ENCODE measurements at places on chromosomes 12 and 14. TPM values are rescaled to one million over a fixed set of nuclear protein-coding genes. Genes with fewer than 3 reads are reported as not detected.

The TMEM19 gene
- total RNA-seq = 41.7 TPM

The PTCSC3 gene
- total RNA-seq = not detected

DNA sequence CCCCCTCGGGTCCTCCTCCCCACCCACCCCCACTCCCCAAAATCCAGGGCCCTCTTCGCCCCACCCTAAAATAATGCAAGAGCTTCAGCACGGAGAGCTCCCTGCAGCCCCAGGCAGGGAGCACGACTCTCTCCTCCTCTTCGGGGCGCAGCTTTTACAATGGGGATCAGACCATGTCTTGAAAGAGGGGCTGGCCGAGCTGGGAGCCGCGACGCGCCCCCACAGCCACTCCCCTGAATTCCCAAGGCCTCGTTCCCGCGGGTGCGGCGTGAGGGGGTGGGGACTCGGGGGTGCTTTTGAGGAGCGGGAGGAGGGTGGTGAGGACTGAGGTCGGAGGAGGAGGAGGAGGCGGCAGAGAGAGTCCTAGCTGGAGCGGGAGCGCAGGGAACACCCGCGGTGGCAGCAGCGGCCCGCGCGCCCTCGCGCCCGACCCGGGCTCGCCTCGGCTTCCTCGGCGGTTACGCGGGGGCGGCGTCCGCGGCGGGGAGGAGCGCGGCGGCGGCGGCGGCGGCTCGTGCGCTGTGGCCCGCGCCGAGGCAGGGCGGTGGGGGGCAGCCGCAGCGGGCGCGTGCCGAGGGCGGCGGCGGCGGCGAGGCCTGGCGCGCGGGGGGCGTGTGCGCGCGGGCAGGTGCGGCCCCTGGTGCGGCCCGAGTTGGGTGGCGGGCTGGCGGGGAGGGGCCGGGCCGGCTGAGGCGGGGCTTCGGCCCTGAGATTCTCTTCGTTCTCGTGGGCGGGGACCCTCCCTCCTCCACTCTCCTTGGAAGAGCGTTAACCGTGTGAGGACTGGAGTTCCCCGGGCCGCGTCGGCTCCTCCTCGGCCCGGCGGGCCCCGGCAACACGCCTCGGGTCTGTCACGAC, at the start of gene ANKS1B:
ANKS1B (minus strand) TSS at position 666 of the 858 bp plus-strand sequence. CDS start 699 bp downstream, outside the sequence.
- DNase-seq = no peak

- DNase-seq = no peak
These were observed 1.9 kb downstream of the PPP1R3E start for GRCh38 chr14:23300687-23301223.

GRCh38 chr12:57616383-57617101, 5.3 kb downstream of the ARHGEF25 start:
- peak; percentile 55 for DNase-seq

DNA sequence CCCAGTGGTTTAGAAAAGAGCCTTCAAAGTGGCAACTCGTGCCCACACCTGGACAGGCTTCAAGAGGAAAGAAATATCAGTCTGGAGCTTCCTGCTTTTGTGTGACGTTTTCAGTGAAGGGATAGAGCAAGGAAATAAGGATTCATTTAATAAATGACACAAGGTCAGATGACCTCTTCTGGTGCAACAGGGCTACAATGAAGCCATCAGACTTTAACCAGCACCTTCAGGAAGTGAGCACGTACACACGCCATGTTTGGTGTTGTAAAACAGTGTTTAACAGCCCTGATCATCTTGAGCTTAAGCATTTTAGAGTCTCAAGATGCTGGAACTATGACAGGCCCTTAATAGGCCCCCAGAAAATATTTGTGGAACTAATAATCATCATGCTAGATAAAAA, 59.1 kb downstream of the CCDC60 start:
- DNase-seq = no peak
